ENCODE measurements at places on chromosomes 3 and 15.

GRCh38 chr3:169072494-169072893 lies 591.0 kb downstream of the MECOM start:
- H3K4me3 ChIP-seq = no peak overlapping the region
- no peak overlapping the region for H3K27ac ChIP-seq
- H3K4me1 ChIP-seq = no peaks in the 10 kb centered on the region

DNA sequence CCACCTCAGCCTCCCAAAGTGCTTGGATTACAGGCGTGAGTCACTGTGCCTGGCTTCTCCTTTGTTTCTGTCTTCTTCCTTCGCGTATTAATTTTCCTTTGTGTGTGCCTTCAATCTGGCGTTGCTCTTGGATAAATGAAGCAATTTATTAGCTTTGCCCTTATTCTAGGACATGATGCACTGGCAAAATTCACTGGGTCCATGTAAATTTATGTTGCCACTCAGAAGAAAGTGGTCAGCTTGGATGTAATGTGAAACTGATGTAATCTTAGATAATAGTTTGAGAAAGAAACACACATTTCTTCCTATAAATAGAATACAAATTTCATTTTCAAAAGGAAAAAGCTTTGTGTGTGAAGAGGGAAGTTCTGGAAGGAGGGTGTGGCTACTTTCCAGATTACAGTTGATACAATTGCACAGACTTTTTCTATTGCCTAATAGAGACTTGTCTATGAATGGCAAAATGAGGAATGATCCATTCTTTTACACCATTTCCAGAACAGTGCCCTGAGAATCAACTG lies 23.3 kb upstream of the ATP1B3 start:
- no peak overlapping the region for H3K27ac ChIP-seq
- no peak for DNase-seq
- no peaks in the 10 kb centered on the region for H3K27me3 ChIP-seq
- no peak overlapping the region for H3K4me3 ChIP-seq

DNA sequence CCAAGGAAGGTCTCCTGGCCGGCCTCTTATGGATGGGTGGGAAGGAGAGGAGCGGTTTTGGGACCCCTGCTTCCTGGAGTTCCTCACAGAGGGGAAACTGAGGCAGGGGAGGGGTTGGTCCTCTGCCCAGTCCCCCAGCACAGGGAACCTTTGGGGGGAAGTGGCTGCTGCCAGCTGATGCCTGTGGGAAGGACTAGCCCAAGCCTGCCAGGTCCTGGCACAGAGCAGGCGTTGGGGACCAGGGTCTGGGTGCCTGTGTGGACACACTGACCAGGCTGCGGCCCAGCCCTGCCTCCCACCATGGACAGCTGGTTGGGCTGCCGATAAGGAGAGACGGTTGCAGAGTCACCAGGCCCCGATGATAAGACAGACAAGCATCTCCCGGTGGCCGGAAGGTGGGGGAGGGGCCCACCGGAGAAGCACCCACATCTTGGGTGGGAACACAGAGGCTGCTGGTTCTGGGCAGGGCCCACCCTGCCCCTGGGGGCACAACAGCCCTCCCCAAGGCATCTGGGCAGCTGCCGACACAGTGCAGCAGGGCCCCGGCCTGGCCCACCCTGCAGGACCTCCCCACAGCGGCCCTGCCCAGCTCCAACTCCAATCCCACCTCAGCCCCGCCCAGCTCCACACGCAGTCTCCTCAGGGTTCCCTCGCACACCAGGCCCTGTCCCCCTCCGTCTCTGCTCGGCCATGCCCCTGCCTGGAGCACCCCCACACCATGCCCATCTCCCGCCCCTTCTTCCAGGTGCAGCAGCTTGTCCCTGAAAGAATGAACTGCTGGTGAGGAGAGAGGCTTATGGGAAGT lies 50.7 kb downstream of the DNAJB8 start:
- no peak overlapping the region for H3K4me3 ChIP-seq
- peaks cover 18% of the 10 kb centered on the region for H3K4me1 ChIP-seq
- peaks cover 22% of the 10 kb centered on the region for H3K27me3 ChIP-seq
- no peak overlapping the region for H3K27ac ChIP-seq
- DNase-seq = no peak

GRCh38 chr3:126439346-126439967 lies 36.2 kb downstream of the ZXDC start:
- H3K4me1 ChIP-seq = no peaks in the 10 kb centered on the region
- peaks cover 32% of the 10 kb centered on the region for H3K36me3 ChIP-seq
- no peak for DNase-seq
- no peak overlapping the region for H3K27ac ChIP-seq
- H3K4me3 ChIP-seq = no peak overlapping the region
- H3K27me3 ChIP-seq = no peaks in the 10 kb centered on the region

GRCh38 chr3:57546616-57547015 lies 2.5 kb upstream of the DNAH12 start:
- H3K36me3 ChIP-seq = no peaks in the 10 kb centered on the region
- H3K27me3 ChIP-seq = no peaks in the 10 kb centered on the region
- no peak overlapping the region for H3K27ac ChIP-seq
- DNase-seq = no peak

GRCh38 chr3:124297062-124297980 lies 305.4 kb upstream of the ROPN1 start:
- H3K36me3 ChIP-seq = no peaks in the 10 kb centered on the region
- peaks cover 98% of the 10 kb centered on the region for H3K27me3 ChIP-seq

GRCh38 chr15:74621936-74622335 lies 6.3 kb downstream of the CLK3 start:
- no peaks in the 10 kb centered on the region for H3K27me3 ChIP-seq
- H3K27ac ChIP-seq = no peak overlapping the region
- peaks cover 71% of the 10 kb centered on the region for H3K36me3 ChIP-seq
- DNase-seq = no peak
- H3K4me1 ChIP-seq = peaks cover 31% of the 10 kb centered on the region

- H3K4me1 ChIP-seq = no peaks in the 10 kb centered on the region
- H3K4me3 ChIP-seq = no peak overlapping the region
- H3K27me3 ChIP-seq = no peaks in the 10 kb centered on the region
- peak; percentile 49 for DNase-seq
- no peaks in the 10 kb centered on the region for H3K36me3 ChIP-seq
Observed at GRCh38 chr3:41073190-41073589, 126.1 kb upstream of the CTNNB1 start.

DNA sequence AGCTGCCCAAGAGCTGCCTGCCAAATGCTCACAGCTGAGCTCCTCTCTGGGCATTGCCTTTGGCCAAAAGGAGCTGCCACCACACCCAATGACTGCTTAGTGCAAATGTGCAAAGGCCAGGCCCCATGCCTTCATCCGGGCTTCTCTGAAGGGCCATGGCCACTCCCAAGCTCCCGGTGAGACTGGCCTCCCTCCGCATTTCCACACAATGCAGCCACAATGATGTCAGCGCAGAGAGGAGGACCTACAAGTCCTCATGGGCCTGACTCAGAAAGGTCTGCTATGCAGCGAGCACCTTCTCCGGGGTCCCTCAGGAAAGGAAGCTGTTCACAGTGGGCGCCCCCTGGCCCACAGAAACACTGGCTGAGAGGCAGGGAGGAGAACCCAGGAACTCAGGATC lies 12.7 kb downstream of the OXTR start:
- no peak overlapping the region for H3K27ac ChIP-seq
- peaks cover 13% of the 10 kb centered on the region for H3K4me1 ChIP-seq

DNA sequence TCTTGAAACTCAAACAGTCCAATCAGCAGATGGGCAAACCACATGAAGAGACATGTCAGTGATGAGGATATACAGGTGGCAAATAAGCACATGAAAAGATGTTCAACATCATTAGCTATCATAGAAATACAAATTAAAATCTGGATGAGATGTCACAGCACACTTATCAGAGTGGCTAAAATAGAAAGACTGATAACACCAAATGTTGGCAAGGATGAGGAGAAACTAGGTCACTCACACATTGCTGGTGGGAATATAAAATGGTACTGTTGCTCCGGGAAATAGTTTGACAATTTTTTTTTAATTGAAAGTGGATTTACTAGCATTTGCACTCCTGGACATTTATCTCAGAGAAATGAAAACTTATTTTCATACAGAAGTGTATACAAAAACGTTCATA lies 8.4 kb downstream of the PGPEP1L start:
- peaks cover 12% of the 10 kb centered on the region for H3K27me3 ChIP-seq
- no peak overlapping the region for H3K27ac ChIP-seq
- no peak for DNase-seq
- no peaks in the 10 kb centered on the region for H3K36me3 ChIP-seq

- no peaks in the 10 kb centered on the region for H3K27me3 ChIP-seq
- no peaks in the 10 kb centered on the region for H3K4me1 ChIP-seq
- H3K4me3 ChIP-seq = no peak overlapping the region
- no peak for DNase-seq
- no peaks in the 10 kb centered on the region for H3K36me3 ChIP-seq
Observed at GRCh38 chr3:197896421-197896820, 53.6 kb upstream of the RPL35A start.

DNA sequence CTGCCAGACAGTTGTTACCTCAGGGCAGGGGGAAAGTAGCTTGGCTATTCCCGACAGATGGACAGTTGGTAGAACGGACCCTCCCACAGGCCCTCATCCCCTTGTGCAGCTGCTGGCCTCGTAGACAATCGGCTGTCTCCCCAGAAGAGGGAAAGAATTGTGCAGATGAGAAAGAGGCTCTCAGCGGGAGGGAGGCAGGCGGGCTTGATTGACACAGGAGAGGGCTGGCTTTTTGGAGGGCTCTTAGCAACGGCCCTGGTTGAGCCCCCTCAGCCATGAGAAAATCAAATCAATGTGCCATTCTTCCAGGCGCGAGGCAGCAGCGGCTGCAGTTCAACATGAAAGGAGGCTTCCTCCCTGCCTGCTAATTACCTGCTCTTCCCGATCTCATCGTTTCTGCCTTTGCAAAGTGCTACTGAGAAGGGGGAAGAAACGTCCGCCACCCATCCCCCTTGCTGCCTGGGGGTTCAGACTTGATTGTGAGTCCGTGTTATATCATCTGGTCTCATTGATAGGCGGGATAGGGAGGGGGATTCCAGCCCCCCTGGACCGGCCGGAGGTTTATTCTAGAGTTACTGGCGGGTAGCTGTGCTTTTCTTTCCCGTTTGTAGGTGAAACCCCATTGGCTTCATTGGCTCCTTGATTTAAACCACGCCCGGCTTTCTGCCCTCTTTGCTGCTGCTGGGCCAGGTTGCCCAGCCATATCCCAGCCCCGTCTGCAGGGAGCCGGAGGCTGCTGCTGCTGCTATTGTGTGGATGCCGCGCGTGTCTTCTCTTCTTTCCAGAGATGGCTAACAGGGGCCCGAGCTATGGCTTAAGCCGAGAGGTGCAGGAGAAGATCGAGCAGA lies at the start of gene TAGLN3:
TSS of gene TAGLN3 (plus strand) at position 287 of the 848 bp plus-strand sequence. CDS start at position 788, 501 bp downstream.
- H3K4me1 ChIP-seq = peaks cover 9% of the 10 kb centered on the region
- peak within 1 kb of the TSS; percentile 50 for H3K4me3 ChIP-seq
- no peaks in the 10 kb centered on the region for H3K27me3 ChIP-seq
- H3K36me3 ChIP-seq = no peaks in the 10 kb centered on the region
- DNase-seq = peak; percentile 29

GRCh38 chr3:42562047-42562907 lies 19.5 kb downstream of the SEC22C start:
- H3K27ac ChIP-seq = no peak overlapping the region
- peaks cover 92% of the 10 kb centered on the region for H3K36me3 ChIP-seq
- no peak for DNase-seq
- H3K4me3 ChIP-seq = no peak overlapping the region

DNA sequence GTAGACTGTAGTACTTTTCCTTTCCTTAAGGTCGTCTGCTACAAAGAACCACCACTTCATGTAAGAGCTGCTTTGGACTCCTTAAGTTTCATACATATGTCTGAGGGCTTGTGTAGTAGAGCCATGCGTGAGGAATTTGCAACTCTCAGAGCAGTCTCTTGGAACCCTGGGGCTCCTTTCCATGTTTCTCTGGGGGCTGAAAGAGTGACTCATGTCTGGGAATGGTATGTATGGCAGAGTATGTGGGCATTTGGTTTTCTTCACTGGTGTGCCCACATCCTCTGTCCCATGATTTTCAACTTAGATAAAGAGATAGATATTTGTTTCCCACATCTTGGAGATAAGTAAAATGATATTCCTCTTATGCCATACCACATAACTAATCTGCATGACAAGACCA lies 20.6 kb upstream of the RBM5 start:
- H3K27me3 ChIP-seq = no peaks in the 10 kb centered on the region
- no peaks in the 10 kb centered on the region for H3K4me1 ChIP-seq
- H3K27ac ChIP-seq = no peak overlapping the region
- H3K4me3 ChIP-seq = no peak overlapping the region
- DNase-seq = no peak
- H3K36me3 ChIP-seq = peaks cover 91% of the 10 kb centered on the region

DNA sequence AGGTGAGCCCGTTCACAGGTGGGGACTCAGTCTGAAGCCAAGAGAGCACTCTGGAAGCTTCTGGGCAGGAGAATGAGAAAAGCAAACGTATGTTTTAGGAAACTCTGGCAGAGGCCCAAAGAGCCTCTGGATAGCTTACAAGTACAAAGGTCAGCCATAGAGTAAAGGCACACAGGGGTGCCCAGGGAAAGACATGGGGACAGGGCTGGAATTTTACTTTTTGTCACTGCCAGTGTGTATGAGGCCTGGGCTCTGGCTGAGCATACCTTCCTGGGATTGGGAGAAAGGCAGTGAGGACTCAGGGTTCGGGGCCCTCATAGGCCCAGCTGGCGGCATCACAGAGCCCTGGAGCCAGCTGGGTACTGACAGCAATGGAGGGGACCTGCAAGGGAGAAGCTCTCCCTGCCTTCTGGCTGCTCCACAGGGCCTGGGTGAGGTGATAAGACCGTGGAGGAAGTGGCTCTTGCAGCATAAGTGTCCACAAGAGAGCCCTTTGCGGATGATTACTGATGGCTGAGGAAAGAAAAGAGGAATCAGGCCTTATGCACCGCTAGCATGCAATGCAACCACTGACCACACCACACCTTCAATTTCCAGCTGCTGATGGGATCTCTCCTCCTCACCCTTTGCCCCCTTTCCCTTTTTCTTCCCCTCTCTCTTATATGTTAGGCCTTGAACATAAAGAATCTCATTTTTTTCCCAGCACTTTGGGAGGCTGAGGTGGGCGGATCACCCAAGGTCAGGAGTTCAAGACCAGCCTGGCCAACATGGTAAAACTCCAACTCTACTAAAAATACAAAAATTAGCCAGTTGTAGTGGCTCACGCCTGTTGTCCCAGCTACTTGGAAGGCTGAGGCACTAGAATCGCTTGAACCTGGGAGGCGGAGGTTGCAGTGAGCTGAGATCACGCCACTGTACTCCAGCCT lies 25.1 kb upstream of the BCL2L10 start:
- no peak for DNase-seq
- no peak overlapping the region for H3K4me3 ChIP-seq
- H3K36me3 ChIP-seq = peaks cover 35% of the 10 kb centered on the region
- peaks cover 7% of the 10 kb centered on the region for H3K4me1 ChIP-seq
